ENCODE measurements at places on chromosomes 3 and 15.

DNA sequence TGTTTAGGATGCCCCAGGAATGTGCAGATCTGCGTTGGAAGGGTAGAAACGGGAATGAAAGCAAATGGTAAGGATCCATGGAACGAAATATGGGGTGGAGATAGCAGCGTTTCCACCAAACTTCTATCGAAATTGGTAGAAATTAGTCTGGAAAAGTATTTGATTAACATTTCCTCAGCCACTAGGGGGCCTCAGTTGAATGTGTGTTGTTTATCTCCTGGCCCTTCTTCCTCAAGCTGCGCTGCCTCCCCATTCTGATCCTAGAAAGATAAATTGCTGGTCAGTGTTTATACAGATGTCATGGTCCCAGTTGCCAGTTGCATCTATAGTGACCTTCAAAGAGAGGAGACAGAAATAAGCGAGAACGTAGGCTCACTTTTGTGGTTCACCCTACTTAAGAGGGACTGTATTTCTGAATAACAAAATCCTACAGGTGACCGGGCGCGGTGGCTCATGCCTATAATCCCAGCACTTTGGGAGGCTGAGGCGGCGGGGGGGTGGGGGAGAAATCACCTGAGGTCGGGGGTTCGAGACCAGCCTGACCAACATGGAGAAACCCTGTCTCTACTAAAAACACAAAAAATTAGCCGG is 457.1 kb downstream of the SQOR start:
- no peak for DNase-seq

DNA sequence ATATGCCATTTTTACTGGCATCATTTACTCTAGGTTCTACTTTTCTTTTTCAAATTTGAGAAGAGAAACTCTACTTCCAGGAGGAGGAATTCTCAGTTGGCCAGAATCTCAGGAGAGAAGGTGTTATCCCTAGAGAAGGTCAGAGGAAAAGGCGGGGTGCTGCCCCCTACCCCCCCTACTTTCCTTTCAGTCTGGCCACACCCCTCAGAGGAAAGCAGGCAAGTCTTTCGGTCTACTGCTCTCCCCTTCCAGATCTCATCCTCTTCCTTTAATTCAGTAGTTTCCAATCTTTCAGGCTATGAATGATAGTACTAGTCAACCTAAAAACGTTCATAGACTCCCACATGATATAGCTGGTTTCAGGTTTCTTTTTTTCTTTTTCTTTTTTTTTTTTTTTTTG is 366.5 kb upstream of the TBL1XR1 start:
- DNase-seq, result no peak

DNA sequence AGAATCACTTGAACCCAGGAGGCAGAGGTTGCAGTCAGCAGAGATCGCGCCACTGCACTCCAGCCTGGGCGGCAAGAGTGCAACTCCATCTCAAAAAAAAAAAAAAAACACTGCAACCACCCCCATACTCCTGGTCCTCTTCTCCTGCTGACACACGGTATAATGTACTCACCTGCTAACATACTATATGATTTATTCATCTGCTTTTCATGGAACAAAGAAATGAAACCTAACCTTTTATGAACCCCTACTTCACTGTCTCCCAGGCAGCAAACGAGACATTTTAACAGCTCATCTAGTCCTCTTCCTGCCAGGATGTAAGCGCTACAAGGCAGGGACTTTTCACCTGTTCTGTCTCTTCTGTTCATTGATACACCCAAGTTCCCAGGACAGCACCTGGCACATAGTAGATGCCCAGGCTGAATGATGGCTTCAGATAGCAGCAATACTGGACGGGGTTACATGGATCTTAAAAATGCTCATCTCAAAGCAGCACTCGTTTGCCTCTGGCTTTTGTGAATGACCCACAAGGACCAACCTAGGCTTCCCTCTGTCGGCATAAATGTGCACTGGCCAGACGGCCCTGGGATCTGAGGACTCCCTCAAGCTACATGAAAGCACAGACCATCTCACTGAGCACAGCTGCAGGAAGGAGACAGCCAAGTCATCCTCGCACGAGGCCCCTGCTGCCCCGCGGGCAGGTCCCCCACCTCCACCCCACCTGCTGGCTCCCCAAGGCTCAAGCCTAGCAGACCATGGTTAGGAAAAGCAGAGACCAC is 20.3 kb downstream of the XXYLT1 start:
- DNase-seq, result peak; percentile 73

GRCh38 chr3:30516238-30516637 is 90.2 kb upstream of the TGFBR2 start:
- no peak for DNase-seq

GRCh38 chr3:67678665-67679064 is 24.3 kb upstream of the SUCLG2 start:
- no peak for DNase-seq

DNA sequence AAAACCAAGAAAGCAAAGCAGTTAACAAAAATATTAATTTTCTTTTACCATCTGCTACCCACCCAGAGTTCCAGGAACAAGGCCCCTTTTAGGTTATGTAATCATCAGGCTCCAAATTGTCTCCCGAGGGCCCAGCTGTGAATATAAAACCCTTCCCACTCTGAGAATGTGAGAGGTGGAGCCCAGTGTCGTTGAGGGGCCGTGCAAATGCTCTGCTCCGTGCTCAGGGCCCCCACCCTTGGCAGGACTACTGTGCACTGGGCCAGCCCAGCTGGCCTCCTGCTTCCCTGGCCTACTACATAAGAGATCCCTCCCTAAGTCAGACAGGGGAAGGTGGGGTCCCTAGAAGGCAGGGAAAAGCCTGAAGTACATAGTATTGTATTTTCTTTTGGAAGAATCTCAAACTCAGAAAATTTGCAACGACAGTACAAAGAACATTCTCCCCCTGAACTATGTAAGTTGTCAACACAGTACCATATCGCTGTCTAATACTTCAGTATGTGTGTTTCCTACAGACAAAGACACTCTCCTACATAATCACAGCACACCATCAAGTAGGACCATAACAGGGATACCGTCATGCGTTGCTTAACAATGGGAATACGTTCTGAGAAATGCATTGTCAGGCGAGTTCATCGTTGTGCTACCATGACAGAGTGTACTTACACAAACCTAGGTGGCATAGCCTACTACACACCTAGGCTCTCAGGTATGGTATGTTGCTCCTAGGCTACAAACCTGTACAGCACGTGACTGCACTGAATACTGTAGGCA is 4.4 kb upstream of the CLEC3B start:
- peak; percentile 93 for DNase-seq

All from right hindlimb (tissue), 1 donor.